Trophoblast cell (in vitro differentiated cells and primary cell): ENCODE measurements at places on chromosomes 7 and 10.

GRCh38 chr7:144102041-144102440 lies 7.3 kb upstream of the OR2A2 start:
- no peak for DNase-seq

DNA sequence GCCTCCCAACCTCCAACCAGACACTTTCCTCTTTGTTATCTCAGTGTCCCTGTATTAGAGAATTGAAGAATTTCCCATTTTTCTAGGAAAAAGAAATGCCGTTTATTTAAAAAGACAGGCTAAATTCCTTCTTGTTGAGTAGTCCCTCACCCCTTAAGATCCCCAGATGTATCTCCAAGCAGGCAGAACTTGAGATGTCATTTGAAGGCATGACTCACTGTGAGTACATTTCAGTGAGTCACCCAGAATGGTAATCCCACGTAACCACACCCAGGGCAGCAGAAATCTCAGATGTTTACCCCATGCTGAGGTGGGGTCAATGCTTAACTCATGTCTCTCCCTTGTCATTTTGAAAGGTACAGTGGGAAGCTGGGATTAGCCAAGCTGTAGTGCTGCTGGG lies 4.4 kb downstream of the ZNF655 start:
- peak; percentile 86 for DNase-seq

DNA sequence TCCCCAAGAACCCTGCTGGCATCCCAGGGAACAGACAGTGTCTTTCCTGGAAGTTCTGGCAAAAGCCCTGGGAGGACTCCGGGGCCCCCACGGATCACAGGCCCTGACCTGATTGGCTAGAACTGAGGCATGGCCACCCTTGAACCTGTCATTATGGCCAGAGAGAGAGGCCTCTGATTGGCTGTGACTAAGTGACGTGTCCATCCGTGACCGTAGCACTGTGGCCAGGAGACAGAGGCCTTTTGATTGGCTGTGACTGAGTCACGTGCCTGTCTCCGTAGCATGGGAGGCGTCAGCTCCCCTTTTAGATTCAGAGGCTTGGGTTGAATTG lies 163.8 kb downstream of the RGS10 start:
- DNase-seq = no peak

DNA sequence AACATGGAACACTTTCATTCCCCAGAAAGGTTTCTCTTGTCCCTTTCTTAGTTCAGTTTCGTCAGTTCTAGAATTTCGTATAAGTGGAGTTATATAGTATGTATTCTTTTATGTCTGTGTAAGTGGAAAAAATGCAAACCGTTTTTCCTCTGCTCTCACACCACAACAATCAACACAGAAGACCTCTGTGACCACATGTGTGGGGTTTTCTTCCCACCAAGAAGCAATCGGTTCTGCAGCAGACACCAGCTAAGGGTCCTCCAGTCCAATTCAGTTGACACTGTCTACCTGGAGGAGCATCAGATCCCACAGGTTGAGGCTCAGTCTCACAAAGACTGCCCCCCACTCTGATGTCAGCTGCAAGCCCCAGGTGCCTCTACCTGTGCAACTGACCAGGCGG lies 6.2 kb downstream of the CDC123 start:
- no peak for DNase-seq

DNA sequence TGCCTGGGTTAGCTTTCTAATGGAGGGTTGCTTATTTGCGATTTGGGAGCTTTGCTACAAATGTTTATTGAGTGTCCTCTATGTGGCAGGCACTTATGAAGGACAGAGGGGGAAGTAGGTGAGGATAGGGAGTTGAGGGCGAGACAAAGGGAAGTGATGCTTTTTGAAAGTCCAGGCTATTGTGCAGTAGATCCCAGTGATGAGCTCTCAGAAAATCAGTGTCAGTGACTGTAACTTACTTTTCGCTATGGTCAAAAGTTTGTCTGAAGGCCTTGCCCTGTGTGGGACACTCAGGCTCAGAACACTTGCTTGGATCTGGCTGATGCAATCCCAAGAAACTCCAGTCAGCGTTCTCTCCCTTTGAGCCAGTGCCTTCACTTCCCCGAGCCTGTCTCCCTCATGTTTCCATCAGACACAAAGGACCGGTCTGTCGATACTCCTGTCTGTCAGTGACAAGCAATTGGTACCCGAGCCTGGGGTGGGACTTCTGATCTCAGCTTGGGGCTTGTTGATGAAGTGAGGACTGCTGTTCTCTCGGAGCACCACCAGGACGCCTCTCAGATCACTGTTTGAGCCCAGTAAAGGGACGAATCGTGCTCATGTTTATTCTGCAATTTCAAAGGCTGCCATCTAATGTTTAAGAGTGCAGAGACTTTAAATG lies 63.1 kb upstream of the SORCS3 start:
- no peak for DNase-seq

DNA sequence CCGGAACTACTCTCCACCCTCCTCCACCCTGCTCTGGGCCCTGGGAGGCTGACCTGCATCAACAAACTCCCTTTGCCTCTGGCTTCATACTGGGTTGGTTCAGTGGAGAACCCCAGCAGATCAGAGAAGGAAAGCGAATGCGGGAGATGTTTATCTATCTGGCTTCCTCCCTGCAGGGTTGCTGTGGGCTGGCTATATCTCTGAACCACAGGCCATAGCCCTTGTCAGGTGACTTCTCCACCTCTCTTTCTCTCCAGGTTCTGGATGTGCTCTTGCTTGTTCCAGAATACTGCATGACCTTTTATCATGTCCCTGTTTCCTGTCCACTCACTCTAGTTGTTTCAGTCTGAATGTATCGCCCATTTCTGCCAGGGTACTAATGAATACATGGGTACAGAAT lies 51.7 kb upstream of the IFRD1 start:
- no peak for DNase-seq

DNA sequence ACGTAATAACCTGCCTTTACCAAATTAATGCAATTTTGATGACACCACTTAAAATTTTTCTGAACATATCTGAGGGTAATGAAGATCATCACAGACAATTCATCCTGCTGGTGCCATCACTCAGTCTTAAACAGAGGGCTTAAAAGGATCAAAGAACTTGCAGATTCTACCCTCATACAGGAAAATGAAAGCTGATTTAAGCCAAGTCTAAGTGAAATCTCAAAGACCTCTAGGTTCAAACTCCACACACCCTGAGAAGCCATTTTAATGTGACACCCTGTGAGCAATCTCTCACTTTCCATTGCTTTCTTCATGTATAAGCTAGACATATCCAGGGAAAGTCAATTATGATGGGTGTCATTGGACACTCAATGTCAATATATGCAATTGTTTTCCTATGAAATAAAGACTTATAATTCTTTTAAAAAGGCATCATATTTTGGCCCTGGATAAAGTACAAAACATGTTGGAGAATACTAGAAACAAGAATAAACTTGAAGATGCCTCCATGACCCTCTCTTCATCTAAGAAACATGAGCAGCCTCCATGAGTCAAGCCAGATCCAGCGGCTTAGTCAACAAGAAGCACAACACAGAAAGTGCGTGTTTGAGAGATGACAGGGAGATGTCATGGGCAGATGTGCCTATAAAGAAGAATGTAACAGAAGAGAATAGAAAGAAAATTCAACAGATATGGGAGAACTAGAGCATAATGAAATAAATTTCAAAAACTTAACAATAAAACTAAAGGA lies 291.9 kb downstream of the PARD3 start:
- DNase-seq = peak; percentile 75

- no peak for DNase-seq
These were observed 381.3 kb upstream of the NFE2L3 start for GRCh38 chr7:25770670-25771069.

- no peak for DNase-seq
These were observed 52.2 kb downstream of the ATAD1 start for GRCh38 chr10:87765666-87766376.

GRCh38 chr10:116775488-116776400 lies 33.4 kb upstream of the HSPA12A start:
- DNase-seq = no peak

DNA sequence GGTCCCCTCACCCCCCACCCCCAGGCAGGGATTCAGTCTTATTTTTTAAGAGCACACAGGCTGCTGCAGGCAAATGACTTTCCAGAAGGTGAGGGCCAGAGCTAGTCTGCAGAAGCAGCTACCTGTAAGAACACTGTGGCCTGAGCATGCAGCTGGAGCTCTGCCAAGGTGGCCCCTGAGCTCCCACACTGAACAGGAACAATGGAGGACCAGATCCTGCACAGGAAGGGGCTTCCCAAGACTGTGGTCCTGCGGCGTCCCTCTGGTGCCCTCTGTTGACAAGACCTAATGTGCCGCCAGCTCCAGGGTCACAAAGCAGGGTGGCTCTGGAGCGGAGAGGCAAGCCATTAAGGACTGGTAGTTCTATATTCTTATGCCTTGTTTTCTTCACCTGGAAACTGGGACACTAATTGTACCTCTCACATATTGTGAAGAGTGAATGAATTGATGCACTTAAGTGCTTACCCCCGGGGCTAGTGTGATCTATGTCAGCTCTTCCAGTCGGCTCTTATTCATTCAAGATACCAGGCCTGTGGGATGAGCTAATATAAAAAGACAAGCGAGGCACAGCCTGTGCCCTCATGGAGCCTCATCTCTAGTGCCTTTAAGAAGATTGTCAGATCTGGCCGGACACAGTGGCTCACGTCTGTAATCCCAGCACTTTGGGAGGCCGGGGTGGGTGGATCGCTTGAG lies 8.0 kb upstream of the BEND7 start:
- DNase-seq = peak; percentile 80

- no peak for DNase-seq
These were observed 519.1 kb upstream of the FOXK1 start for GRCh38 chr7:4162884-4163564.

GRCh38 chr7:122380992-122381391 lies 76.4 kb upstream of the FEZF1 start:
- DNase-seq = no peak

- no peak for DNase-seq
These were observed 345.1 kb downstream of the ARL4A start for GRCh38 chr7:13032576-13032975.

DNA sequence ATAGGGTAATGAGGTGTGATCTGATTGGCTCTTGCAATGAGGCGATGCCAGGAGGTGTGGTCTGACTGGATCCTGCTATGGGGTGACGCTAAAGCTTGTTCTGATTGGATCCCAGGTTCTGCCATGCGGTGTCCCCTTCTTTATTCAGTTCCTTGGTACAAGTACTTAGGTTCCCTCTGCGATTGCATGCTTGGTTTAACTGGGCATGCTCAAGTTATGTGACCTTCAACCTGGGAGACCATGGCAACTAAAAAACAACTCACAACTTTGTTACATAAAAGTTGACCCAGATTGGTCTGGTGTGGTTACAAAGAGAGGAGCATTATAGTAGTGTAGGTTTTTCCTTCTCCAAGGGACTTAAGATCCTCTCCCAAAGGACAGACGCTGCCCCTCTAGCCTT lies 49.5 kb upstream of the DNAJC1 start:
- no peak for DNase-seq

DNA sequence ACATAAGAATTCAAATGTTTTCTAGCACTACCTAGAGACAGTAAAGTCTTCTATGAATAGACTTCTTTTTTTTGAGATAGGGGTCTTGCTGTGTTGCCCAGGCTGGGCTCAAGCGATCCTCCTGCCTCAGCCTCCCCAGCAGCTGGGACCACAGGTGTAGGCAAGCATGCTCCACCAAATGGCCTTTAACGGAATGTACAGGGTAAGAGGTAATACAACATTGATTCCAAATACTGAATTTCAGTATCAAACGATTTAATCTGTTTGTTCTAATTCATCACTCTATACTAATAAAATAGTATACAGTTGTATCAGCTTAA lies 55.8 kb upstream of the NCAPG2 start:
- DNase-seq = no peak

DNA sequence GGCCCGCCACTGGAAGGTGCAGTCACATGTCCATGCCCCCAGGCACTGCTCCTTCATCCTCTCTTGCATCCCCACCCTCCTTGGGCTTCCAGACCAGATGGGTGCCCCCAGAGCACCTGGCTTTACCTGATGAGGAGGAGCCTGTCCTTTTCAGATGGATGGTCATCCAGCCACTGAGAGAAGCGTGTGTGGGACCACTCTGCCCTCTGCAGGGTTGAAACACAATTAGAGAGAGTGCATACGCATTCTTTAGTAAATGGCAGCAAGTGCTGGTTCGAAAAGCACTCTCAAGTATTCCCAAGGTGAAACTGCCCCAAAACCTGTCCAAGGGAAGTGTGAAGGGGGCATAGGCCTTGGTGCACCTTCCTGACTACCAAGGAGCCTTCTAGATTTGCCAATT lies 41.6 kb downstream of the HBP1 start:
- DNase-seq = peak; percentile 66

DNA sequence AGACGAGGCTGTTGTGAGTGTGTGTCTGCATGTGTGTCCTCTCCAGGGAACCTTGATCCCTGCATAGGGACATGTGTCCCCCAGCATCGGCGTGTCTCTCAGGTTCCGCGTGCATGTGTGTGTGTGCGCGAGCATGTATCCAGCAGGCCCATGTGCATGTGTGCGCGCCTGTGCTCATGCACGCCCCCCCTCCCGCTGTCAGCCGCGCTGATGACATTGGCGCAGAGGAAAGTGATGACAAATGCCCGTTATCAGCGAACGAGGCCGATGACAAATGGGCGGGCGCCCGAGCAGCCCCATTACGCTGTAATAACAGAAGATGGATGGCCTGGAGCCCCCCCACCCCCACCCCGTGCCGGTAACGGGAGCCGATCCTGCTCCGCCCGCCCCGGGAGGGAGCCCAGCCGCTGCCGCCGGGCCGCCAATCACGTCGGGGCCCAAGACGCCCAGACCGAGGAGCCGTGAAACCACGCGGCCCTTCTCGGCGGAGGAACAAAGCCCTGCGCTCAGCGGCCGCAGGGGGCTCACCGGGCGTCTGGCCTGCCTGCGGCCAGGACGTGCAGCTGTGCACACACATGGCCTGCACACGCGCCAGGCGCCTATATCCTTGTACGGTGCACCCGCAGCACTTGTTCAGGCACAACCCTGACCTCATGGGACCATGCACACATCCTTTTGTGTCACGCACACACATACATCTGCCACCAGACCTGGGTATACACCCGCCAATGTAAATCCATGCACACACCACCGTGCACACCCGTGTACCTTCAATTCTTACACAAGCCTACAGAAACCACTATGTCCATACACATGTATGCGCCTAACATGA lies 21.5 kb downstream of the POLL start:
- DNase-seq = no peak

DNA sequence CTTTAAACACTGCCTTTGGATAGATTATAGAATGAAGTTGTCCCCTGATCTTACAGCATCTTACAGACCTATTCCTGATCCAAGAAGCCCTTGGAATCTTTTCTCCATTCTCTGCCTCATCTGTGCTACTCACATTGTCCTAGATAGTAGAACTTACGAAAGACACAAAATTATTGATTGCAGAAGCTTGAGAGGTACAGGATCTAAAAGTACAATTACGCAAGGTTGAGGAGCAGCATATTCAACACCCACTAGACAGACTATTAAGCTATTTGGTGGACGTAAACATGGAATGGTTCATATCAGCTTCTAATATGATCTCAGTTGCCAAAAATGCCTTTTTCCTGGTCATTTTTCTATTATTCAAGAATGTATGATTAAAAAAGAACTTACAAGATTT lies 90.5 kb upstream of the SEM1 start:
- no peak for DNase-seq

DNA sequence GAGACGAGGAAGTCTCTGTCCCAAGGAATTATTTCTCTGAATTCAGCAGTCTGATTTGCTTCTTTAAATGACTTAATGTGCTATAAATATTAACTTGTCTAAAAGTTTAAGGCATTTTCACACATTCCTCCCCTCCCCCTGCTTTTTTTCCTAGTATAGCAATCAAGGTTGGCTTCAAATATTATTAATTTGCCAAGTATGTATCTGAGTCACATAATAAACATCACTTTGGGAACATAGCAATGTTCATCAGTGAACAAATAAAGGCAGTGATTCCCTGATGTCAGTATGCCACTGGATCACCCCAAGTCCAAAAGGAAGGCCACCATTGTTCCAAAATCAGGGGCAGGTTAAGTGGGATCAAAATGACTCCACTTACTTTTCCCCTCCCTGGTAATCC lies 40.5 kb downstream of the PDE6C start:
- no peak for DNase-seq
